ENCODE measurements at places on chromosomes 11 and 22.

DNA sequence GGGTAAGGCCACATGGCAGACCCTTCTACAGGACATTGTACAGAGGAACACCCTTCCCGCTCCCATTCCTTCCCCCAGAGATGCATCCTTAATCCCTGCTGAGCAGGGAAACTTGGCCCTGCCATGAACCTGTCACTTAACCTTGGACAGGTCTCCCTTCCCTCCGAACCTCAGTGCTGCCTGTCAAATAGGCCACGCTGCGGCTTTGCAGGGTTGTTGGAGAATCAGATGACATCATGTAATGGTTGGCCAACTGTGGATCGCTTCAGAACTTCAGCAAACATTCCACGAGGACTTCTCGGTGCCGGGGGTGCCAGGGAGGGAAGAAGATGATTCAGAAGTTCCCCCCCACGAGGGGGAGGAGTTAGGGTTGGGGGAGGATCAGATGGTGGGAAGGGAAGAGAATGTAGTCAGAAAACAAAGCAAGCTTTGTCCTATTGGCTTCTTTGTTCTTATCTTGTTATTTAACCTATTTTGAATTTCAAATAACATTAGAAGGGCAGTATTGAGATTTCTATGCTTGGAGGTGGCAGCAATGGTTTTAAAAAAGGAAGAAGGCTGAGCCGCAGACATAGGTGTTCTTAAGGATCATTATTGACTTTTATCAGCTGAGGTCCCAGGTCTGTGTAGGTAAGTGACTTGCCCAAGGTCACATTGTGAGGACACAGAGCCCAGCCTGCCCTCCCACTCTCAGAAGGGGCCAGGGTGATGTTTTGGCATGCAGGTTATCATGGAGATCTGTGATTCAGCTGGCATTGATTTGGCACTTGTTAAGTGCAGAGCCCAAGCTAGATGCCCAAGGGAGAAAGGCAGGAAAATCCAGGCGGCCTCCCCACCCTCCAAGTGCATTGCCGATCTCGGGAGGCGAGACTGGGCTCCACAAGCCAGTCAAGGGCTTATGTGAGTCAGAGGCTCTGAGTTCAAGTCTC is 3.1 kb downstream of the CDC42EP1 start:
- DNase-seq = peak; percentile 92

DNA sequence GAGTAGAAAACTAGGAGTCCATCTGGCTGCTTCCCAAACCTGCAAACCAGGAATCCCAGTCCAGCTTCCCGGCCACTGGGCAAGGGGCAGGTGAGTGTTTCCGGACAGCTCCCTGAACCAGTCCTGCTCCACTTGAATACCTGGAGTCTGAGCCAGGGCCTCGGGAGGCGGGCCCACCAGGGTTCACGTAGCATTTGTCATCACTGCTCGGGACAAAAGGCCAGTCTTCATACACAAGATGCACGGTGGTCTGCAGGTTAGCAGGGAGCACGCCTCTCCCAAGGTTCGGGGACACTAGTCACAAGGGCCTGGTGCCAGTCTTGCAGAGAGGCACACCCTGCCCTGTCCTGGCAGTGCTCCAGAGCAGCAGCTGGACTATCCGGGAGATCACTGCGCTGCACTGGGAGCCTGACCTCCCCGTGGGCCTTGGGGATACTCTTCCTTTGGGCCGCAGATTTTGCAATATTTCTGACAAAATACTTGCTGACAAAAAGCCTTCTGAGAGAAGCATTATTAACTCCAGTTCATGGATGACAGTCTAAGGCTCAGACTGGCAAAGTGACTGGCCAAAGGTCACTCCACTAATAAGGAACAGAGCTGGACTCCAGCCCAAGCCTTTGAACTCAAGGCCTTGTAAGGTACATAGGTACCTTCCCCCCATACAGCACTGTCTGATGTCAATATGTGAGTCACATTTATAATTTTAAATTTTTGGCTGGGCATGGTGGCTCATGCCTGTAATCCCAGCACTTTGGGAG is 25.1 kb downstream of the CD6 start:
- peak; percentile 55 for DNase-seq

DNA sequence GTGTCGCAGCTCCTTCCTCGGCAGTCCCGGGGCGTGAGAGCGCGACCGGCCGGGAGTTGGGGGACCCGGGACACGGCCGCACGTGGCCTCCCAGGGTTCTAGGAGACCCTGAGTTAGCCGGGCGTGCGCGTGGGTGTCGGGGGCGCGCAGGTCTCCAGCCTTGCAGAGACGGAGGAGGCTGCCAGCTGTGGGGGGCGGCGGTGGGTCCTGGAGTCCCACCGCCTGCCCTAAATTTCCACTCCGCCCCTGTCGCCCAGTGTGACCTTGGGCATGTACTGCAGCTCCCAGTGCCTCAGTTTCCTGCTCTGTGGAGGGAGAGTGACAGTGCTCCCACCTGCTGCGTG is 18.8 kb downstream of the RRP7A start:
- DNase-seq = no peak

DNA sequence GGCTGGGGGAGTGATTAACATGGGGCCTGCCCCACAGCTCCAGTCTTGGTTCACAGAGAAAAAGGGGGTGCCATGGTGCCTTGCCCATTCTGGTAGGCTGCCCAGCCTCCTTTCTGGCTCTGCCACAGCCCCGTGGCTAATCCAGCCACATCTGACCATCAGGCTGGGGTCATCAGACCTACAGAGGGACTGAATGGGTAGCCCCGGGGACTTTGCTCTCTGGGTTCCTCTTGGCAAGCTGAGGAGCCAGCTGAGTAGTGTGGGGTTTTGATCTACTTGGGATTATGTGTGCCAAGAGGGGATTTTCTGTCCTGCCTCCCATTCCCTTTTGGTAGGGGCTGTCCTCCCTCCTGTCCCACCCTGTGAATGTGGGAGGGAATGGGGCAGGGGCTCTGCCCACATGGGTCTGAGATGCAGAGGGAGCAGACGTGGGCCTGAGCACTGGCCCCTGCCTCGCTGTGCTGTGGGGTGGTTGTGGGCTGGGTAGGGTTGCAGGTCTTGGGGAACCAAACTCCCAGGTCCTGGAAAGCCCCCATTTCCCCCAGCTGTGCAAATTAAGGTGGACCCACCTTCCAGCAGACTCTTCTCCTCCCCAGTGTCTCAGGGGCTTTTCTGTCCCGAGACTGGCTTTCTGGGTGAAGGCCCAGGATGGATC is 32.0 kb downstream of the CD82 start:
- DNase-seq = no peak

- DNase-seq = no peak
Observed at GRCh38 chr11:116207019-116207418, 565.8 kb downstream of the BUD13 start.

- DNase-seq = no peak
Observed at GRCh38 chr22:31650391-31650790, 11.6 kb downstream of the PISD start.

DNA sequence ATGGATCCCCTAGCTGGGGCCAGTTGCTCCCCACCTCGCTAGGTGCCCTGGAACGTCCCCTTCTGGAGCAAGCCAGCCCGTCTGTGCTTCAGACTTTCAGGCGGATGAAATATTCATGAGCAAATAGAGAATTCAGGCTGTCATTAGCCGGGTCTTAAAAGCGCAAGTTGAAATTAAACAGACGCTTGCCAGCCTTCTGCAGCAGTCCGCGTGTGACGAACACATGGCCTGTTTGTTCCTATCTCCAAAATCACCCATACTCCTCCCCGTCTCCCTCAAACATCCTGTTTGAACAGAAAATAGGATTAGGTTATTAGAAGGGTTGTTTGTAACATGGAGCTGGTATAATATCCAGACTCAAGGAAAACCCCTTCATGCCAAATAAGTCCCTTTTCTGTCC is 38.7 kb downstream of the MYO18B start:
- no peak for DNase-seq

- peak; percentile 25 for DNase-seq
Observed at GRCh38 chr11:11380883-11381282, 27.8 kb upstream of the CSNK2A3 start.

DNA sequence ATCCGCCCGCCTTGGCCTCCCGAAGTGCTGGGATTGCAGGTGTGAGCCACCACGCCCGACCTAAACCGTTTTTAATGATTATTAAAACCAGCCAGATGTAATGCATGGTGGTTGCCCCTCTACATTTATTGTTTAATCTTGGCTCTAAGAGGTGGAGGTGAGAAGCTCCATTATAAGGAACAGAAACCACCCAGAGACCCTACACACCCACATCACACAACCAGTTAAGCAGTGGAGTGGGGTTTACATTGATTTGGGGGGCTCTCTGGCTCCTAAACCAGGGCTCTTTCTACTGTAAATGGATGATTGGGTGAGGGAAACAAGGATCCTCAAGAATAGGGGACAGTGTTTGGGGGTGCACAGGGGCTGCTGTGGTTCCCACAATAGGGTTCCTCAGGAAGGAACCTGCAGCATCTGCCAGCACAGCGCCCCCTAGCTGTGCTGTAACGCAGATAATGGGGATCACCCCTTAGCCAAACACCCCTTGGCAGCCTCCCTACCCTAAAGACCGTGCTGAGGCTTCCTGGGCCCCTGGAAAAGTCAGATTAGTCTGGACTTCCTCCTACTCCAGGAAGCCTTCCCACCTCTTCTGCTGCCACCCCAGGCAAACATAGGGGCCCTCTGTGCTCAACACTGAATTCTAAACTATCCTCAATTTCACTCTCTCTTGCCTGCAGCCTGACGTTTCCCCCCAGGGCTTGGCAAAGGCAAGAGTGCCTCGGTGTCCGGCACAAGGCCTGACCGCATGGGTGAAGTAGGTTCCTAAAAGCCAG is 2.4 kb downstream of the MPST start:
- DNase-seq = no peak

DNA sequence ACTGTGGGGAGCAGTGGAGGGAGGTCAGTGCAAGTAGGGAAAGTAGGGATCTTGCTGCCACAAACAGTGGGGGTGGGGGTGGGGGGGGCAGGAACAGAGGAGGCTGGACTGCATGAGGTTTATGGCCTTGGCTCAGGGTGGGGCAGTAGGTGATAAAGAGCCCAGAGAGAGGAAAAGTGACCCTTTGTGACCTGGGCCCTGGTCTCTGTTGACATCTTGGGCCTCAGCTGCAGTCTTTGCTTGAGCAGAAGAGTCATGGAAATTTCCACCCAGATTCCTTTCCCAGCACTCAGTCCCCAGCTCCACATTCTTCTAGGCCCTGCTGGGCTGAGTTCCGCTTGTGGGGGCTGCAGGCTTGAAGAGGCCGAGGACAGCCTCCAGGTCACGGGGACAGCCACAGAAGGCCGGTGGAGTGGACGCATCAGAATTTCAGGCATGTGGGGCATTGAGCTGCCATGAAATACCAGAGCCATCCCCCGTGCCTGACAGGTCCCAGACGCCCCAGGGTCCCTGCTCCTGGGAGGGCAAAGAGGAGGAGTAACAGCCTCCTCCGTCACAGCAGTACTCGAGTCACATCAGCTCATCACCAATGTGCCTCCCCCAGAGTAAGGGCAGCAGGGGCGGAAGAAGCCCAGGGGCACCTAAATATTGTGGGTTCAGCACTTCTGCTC is 9.7 kb upstream of the MALAT1 start:
- peak; percentile 100 for DNase-seq

DNA sequence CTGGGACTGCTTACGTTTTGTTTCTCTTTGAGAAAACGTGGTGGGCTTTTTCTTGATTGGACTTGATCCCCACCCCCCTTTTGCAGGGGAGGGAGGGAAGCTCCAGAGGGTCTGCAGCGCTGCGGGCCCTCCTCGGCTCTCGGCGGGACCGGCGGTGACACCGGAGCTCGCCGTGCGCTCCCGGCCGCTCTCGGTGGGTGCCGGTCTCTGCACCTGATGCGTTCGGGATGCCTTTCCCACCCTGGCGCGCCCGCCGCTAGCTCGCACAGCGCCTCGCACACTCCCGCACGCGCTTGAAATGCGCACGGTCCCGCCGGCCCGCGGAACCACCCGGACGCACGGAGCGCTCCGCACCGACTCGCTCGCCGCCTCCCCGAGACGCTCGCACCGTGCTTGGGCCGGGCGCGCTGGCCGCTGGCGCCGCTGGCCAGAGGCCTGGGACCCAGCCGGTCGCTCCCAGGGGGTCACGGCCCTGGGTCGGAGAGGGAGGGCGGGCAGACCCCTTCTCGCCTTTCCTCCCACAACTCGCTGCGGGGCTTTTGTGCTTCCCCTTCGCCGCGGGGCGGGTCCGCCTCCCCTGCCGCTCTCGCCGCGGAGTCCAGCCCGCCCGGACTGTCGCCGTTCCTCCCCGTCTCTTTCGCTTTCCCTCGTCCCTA is 1.0 kb downstream of the ZBTB16 start:
- no peak for DNase-seq

- DNase-seq = no peak
Observed at GRCh38 chr11:35146711-35147110, 7.7 kb downstream of the CD44 start.

- no peak for DNase-seq
Observed at GRCh38 chr22:36864454-36865215, 3.8 kb downstream of the NCF4 start.

DNA sequence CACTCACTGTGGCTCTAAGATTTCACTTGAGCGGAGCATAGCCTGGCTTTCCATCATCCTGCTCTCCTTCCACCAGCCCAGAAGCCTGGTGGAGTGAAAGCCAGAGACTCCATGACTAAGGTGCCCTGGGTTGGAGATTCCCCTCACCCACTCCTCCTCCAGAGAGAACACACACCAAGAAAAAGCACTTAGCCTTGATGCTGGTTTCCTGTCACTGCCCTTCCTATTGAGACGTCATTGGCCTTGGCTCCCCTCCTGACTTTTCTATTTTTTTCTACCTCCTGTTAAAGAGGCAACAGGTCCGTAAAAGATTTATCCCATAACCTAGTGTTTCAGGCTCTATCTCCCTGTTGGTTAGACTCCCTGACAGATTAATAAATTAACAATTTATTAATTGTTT is 38.5 kb upstream of the APLNR start:
- DNase-seq = no peak

DNA sequence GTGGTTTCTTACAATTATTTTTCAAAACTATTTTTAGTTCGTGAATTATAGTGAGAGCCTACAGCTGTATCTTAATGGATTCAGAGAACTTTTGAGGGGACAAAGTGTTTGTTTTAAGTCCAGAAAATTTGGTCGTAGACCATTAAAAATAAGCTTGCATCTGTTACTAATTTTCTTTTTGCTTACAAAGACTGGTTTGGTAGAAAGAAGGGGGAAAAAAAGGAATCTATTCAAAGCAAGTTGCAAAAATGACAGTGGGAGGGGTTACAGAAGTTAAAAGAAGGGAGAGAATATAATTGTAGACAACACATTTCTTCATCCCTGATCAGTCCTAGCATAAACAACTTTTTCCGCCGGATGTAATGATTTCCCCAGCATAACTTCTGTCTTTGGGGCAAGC is 72.1 kb downstream of the AMOTL1 start:
- no peak for DNase-seq

DNA sequence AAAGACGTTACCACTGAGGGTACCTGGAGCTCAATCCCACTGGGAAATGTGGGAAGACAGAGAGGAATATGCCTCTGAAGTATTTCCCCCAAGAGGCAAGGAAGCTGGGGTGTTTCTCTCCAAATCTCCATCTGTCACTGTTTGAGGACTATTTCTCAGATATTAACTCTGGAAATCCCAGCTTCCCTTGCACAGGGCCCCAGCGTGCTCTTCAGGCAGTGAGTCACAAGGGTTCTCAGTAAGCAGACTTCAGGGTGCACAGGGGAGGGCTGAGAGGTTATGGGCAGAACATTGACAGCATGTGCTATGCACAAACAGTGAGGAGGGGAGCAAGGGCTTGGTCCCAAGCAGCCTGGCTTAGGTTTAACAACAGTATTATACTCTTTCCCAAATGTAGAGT is 60.9 kb upstream of the EED start:
- no peak for DNase-seq

- no peak for DNase-seq
Observed at GRCh38 chr11:124884340-124884739, 13.3 kb downstream of the ROBO4 start.

GRCh38 chr11:772429-773390 is 4.6 kb downstream of the GATD1 start:
- peak; percentile 60 for DNase-seq
